ENCODE measurements at places on chromosomes 1 and 21.
A peak's percentile ranks its signal among the peaks of the same experiment; 100 is the strongest.

GRCh38 chr21:25564349-25564948 is 42.8 kb downstream of the MRPL39 start:
- no peak for DNase-seq

DNA sequence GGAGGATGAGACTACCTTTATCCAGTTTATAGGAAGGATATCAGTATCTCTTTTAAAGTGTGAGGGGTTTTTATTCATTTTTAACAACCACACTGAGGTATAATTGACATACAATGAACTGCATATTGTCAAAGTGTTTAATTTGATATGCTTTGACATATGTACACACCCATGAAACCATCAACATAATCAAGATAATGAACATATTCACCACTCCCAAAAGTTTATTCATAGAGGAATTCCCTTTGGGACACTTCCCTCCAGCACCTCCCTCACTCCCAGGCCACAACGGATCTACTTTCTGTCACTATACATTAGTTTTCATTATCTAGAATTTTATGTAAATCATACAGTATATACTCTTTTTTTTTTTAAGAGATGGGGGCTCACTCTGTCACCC is 63.4 kb upstream of the MCOLN3 start:
- DNase-seq = no peak

DNA sequence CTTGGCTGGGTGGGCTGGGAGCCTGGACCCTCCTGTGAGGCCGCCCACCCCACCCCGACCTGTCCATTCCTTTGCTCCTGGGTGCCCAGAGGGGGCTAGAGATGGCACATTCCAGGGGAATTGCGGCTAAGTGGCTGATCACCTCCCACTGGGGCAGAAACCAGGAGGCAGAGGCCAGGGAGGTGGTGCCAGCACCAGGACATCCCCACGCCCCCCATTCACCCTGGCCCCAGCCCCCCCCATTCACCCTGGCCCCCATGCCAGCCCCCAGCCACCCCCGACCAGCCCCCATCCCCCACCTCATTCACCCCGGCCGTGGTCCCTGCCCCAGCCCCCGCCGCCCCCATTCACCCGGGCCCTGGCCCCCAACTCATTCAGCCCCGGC is 6.2 kb downstream of the C1QTNF12 start:
- DNase-seq = peak; percentile 49

DNA sequence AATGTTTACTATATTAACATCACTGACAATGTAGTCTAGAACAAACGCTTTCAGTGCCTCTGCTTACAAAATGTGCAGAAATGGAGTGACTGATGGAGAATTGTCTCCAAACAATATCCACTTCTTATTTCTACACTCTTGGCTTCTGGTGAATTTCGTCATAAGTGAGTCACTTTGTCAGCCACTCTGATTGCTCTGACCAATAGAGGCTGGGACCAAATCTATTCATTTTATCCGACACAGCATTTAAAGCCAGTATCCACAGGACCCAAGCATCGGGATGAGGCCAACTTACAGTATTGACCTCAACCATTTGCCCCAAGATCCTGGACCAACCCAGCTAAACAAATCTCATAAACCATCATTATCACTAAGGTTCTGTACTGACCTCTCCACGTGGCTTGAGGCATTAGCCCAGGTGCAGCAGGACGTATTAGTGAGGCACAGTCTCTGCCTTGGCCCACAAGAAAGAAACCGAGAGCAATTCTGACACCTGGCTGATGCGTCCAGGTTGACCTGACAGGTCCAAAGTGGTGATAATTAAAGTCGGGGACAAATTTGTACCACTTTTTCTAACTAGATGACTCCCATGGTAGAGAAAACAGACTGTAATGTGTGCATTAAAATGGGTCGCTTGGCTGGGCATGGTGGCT is 53.3 kb upstream of the ERO1B start:
- DNase-seq = no peak

- DNase-seq = no peak
Observed at GRCh38 chr1:26789931-26790330, 2.2 kb downstream of the PIGV start.

- no peak for DNase-seq
Observed at GRCh38 chr1:29962831-29963247, 726.5 kb downstream of the PTPRU start.

DNA sequence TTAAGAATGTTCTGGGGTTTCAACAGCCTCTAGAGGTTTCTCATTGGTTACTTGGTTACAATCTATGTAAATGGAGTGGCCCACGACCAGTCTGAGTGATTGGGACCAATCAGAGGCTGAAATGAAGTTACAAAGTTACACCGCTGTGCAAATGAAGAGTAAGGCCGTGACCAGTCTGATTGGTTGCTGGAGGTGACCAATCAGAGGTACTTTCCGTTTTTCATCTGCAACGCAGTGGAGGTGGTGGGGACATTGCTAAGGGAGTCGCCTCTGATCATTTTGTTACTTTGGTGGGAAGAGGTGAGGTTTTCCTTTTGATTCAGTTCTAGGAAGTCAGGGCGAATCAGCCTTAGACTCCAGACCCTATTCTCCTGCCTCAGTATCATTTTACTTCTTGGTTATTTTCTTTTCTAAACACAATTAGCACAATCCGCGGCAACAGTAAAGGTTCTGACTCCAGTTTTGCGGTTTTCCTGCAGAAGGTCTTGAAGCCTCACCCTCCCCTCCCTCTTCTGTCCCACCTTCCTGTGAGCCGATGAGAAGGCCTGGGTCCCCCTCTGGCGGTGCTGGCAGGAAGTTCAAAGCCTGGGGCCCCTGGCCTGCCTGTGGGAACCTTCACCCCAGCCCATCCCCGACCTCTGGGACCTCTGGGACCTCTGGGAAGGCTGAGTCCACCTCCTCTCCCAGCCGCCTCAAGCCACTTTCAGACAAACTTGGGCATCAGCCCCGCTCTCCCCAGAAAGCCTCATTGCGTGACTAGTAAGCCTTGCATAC is 38.7 kb upstream of the TTC34 start:
- DNase-seq = peak; percentile 48
